Calu3 (cell line): ENCODE measurements at places on chromosomes 3 and 15.

DNA sequence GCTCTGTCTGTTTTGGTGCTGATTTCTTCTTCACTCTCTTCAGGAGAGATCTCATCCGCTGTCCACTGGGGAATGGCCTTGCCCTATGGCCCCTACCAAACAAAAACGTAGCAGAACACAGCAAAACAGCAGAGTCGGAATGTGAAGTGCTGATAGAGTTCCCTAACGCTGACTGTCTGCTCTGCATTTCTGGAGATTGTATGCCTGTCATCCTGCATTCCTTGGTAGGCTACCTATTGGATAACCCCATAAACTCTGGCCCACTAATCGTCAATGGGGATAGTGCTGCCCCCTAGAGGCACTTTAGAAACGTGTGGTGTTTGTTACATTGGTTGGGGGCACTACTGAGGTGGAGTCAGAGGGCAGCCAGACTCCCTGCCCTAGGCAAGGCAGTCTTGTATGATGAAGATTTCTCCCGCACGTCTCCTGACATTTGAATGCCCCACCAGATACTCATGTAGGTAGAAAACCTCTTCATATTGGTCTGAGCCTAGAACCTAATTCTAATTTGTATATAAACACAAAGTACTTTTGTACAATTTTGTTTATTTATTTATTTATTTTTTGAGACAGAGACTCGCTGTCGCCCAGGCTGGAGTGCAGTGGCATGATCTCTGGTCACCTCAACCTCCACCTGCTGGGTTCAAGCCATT, 15.6 kb upstream of the MAGEF1 start:
- peak; percentile 70 for DNase-seq

DNA sequence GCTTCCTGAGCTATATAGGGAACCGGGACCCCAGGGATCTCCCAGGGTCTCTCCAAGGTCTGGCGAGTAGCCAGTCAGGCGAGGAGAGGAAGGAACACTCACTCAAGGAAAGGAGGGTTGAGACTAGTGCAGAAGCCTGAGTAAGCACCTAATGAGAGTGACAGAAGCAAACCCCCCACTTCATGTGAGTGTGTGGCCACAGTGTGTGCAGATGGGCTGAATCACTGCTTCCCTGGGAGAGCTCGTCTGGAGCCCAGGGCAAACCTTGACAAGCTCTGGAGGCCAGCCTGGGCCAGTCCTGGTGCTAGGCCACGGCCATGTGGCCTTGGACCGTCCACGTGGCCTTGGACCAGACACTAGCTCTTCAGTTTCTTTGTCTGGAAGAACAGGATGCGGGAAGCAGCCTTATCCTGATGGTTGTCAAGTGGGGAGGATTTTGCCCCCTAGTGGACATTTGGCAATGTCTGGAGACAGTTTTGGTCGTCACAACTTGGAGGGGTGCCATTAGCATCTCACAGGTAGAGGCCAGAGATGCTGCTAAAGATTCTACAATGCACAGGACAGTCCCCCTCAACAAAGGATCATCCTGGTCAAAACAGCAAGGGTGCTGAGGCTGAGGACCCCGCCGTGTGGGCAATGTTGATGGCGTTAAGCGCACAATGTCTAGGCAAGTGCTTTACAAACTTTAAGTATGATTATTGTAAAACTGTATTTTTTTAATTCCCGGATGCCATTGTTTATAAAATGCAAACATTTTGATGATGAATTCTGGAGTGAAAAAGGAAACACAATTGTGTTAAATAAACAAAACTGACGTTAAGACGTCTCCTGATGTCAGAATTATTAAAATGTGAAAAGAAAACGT, 34.8 kb upstream of the CTSH start:
- DNase-seq = peak; percentile 85

- no peak for DNase-seq
These were observed 14.3 kb upstream of the HPS3 start for GRCh38 chr3:149115114-149115513.

DNA sequence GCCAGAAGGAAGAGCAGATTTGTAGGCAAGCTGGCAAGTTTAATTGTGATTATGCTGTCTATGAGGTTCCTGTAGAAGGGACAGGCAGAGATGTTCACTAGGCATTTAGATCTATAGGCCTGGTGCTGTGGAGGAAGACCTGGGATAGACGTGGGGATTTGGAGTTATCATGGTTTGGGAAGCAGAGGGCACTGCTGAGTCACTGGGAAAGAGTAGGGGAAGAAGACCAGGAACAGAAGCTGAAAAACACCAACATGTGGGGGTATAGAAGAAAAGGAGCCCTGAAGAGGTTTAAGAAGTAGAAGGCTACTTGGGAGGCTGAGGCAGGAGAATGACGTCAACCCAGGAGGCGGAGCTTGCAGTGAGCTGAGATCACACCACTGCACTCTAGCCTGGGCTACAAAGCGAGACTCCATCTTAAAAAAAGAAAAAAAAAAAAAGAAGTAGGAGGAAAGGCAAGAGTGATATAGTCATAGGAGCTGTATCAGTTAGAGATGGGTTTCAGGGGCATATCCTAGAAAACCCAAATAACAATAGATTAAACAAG, 19.3 kb downstream of the GRK7 start:
- DNase-seq = no peak

GRCh38 chr3:16121391-16121790, 53.1 kb upstream of the GALNT15 start:
- no peak for DNase-seq

DNA sequence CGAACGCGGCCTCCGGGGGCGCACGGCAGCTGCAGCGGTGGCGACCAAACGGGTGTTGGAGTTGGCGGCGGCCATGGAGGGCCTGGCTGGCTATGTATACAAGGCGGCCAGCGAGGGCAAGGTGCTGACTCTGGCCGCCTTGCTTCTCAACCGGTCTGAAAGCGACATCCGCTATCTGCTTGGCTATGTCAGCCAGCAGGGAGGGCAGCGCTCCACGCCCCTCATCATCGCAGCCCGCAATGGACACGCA, 725 bp downstream of the FEM1B start:
- DNase-seq = no peak

DNA sequence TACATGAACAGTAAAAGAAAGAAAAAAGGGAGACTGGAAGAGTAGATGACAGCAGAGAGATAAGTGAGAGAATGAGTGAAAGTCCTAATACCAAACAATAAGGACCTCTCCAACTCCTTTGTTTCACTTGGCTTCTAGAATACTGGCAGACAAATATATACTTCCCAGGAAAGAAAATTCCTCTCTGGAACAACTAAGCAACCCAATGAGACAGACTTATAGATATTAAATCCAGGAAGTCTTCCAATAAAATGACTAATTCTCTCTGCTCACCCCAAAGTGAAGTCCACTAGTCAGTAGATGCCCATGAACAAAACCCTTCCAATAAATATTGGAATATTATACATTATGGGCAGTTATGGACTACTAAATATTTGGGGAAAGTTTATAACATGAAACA, 114.2 kb downstream of the NEDD4 start:
- DNase-seq = no peak

DNA sequence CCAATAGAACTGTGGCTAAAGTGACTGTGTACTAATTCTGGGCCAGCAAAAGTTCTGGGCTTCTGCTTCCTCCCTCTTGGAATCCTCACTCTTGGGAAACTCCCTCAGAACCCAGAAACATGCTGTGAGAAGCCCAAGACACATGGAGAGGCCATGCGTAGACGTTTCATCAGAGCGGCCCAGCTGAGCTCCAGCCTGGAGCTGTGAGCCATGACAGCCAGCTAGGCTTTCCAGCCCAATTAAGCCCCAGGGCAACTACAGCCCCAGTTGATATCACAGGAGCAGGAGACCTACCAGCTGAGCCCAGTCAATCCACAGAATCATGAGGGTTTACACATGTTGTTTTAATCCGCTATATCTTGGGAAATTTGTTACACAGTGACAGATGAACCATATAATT, 43.6 kb upstream of the CNOT10 start:
- no peak for DNase-seq

DNA sequence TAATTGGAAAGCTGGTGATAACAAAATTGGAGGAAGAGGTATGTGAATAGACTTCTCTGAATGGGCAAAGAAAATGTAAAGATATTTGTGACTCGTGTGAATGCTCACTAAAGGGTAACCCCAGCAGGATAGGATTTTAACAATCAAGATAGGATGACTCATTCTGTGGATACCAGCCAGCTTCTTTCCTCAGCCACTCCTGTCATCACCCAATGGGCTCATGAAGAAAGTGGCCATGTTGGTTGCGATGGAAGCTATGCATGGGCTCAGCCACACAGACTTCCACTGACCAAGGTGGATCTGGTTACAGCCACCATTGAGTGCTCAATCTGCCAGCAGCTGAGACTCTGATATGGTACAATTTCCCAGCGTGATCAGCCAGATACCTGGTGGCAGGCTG, 40.9 kb downstream of the STRIT1 start:
- DNase-seq = no peak
